ENCODE measurements at places on chromosomes 4 and X. TPM values are rescaled to one million over a fixed set of nuclear protein-coding genes. Genes with fewer than 3 reads are reported as not detected.

DNA sequence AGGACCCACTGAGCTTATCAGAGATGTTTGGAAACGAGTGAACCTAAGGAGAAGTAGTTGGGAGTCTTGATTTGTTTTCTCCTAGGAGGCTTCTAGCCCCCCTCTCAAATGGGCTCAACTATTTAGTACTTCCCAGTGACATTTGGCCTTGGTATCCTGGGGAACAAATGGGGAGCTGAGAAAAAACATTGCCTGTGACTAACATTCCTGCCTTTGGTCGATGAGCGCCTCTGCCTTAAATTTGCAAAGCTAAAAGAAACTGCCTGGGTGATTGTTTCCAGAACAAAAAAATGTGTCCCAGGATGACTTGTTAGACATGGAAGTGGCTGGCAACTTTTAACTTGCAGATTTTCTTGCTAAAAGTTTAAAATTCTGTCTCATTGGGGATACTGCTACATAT lies 58.8 kb upstream of the IGFBP7 start:
- DNase-seq, result no peak

Gene KIAA0232
- 14.6 TPM for total RNA-seq

- DNase-seq, result no peak
Measured at GRCh38 chr4:181578911-181579310, 664.3 kb upstream of the TENM3 start.

Gene STATH
- total RNA-seq, result not detected

DNA sequence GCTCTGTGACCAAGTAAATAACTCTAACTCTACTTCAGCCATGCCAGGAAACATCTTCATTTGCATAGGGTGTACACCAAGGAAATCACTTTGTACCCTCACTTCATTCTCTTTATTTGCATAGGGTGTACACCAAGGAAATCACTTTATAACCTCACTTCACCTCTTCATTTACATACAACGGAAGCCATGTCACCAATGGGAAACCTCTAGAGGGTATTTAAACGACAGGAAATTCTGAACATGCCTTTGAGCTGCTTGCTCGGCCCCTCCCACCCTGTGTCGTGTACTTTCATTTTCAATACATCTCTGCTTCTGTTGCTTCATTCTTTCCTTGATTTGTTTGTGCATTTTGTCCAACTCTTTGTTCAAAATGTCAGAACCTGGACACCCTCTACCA lies 848.1 kb upstream of the FRG1 start:
- no peak for DNase-seq
